ENCODE measurements at places on chromosomes 5 and 9.

DNA sequence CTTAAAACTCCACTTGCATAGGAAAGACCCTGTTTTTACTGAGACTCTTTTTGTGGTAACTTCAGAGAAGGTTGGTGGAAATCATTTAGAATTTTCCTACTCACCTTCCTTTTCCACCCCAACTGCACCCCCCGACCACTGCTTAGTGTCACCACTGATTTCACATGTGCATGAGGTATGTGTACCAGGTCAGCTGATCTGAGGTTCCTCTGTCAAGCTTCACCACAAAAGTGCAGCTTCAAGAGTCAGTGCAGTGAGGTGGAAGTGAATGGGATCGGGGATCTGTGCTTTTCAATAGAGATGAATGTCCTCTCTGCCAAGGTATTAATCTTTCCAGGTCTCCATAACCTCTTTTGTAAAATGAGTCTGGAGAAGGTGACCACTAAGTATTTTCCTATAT, 260.5 kb upstream of the WWC1 start:
- DNase-seq = no peak

GRCh38 chr5:166436872-166437271, 1854.6 kb upstream of the WWC1 start:
- no peak for DNase-seq

- no peak for DNase-seq
Measured at GRCh38 chr9:89896806-89897340, 292.1 kb downstream of the GADD45G start.

- no peak for DNase-seq
Measured at GRCh38 chr5:14417276-14417730, 164.3 kb upstream of the OTULINL start.
